ENCODE measurements at places on chromosomes 16 and 17.

- peak; percentile 67 for DNase-seq
Measured at GRCh38 chr17:54891176-54891821, 9.4 kb upstream of the TOM1L1 start.

DNA sequence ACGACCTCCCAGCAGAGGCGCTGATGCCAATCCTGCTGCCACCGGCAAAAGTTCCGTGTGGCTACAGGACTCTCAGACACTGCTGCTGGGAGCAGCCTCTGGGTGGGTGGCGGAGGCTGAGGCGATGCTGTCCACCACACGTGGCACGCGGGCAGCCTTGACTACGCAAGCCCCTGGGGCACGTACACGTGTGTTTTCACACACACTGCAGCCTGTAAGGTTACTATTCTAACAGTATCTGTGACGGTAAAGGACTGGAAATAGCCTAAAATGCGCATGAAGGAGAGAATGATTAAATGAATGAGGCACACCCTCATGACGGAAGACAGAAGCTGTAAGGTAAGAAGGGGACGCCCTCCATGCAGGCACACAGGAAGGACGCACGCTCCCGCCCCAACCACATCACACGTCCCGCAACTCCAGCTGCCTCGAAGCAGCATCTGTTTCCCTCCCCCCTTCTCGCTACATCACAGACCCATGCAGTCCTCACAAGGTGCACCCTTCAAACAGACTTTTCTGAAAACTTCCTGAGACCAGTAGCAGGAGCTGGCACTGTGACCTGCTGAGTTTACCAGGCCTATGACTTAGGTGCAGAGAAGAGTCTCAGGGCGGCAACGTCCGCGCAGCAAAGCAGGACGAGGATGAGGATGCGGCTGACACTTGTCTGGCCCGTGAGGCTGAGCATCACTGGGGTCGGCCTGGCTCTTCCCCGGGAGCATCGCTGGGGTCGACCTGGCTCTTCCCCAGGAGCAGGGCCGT is 28.7 kb upstream of the FASN start:
- no peak for DNase-seq

DNA sequence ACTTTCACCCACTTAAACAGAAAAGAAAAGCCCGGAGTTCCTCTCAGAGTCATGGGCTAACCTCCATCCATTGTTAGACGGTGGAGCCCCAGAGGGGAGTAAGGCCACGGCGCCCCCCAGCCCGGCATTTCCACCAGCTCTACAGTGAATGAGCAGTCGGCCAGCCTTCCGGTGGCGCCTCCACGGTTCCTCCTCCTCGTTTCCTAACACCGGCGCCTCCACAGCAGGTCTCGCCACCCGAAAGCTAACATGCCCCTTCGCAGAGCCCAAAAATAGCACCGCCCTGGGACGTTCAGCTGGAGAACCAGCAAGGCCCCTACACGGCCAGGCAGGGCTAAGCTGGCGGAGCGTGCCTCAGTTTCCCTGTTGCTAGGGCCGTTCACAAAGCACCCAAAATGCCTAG is 858 bp downstream of the MMD start:
- peak; percentile 59 for DNase-seq

- DNase-seq, result no peak
Measured at GRCh38 chr17:64095144-64095882, 34.6 kb downstream of the ERN1 start.

DNA sequence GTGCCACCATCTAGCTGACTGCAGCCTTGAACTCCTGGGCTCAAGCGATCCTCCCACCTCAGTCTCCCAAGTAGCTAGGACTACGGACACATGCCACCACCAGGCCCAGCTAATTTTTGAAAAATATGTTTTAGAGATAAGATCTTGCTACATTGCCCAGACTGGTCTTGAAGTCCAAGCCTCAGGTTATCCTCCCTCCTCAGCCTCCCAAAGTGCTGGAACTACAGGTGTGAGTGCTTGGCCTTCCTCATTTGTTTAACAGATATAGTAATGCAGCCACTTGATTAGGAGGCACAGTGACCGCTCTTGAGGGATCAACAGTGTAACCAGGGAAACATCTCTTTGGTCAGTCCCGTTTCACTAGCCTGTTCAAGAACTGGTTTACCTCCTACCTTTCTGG is 35.1 kb downstream of the HLF start:
- DNase-seq, result no peak

GRCh38 chr17:19979917-19980770 is 2.5 kb upstream of the AKAP10 start:
- DNase-seq, result no peak

DNA sequence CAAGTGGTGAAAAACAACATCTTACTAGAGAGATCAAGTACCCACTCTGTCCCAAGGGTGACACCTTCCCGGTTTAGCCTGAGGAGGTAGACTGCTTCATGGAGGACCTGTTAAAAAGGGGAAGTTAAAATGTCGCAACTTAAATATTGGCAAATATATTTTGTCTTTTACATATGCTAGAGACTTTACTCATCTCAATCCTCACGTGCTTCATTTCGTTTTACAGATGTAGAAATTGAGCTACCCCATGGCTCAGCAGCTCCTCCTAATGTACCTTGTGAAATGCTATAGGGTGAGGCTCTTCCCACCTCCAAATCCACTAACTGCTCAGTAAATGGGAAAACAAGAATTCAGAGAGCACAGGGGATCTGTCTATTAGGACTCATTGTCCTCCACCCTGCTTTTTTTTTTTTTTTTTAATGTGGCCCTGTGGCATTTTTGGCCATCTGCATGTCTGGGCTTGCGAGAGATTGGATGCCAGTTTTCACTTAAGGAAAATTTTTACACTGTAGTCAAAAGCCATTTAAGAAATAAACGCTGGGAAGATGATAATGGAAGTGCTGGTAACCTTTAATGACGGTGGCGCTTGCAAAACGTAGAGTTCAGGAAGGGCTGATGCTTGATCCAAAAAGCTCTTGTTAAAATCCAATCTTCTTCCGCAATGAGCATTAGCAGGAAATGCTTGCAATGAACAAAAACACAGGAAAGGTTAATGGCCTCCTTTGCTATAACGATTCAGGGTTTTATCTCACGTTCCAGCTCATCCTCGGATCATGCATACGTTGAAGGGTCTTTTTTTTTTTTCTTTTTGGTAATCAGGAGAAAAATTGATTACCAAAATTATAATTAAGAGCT is 39.8 kb downstream of the HSBP1 start:
- DNase-seq, result no peak

- no peak for DNase-seq
Measured at GRCh38 chr17:77572065-77572601, 386.4 kb upstream of the TNRC6C start.

DNA sequence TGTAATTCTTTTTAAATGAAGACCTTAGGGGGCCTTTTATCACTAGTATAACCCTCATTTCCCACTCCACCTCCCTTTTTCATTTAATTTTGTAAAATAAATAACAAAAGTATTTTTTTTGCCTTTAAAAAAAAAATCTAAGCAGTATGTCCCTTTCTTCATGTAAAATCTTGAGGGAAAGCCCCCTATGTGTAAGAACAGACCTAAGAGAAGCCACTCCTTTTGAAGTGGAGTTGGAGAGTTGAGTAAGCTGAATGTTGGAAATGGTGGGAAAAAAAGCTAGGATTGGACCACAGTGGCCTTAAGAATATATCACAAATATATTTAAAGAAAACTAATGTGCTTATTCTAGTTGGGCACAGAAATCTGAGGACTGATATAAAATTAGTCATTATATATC is 44.5 kb upstream of the INTS2 start:
- no peak for DNase-seq

- no peak for DNase-seq
Measured at GRCh38 chr17:2124391-2124790, 69.5 kb downstream of the HIC1 start.

DNA sequence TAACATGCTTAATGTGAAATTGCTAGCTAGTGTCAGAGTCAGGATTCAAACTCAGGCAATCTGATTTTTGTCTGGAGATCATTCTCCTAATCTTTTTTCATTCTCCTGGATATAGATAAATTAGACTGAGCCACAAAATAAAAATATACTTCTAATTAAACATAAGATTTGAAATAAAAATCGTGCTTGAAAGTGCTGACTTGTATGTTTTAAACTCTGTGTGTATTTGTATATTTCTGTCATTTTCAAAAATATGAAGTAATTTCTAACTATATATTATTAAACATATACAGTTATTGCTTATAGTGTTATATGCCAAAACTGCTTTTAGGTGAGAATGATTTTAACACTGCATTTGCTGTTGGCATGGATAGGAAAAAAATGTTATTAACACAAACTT is 239.4 kb downstream of the KCNJ2 start:
- no peak for DNase-seq

GRCh38 chr16:56343661-56344517 is 81.5 kb downstream of the AMFR start:
- no peak for DNase-seq

DNA sequence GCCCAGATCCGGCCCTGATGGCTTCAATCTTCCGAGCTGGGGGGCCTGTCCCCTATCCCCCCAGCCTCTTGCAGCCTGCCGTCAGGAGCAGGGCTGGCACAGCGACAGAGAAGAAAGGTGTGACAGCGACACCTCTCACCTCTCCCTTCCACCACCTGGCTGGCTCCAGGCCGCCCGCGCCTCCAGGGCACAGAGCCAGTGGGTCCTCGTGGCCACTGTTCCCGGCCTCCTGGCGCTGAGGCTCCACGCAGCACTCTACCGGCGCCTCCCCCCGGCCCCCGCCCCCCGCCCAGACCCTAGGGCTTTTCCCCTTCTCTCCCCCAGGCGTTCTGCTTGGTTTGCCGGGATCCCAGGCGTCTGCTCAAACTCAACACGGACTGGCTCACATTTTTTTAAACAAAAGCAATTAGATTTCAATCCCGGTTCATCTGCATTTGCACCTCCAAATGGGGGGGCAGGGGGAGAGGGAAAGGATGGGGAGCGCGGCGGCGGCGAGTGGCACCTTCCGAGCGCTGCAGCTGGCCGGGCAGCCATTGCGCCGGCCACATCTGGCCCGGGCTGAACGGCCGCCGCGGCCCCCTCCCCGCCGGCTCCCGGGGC is 12.8 kb upstream of the CBX8 start:
- no peak for DNase-seq

GRCh38 chr16:88809068-88809675 is 2.6 kb downstream of the APRT start:
- DNase-seq, result no peak

- no peak for DNase-seq
Measured at GRCh38 chr17:57682701-57683100, 62.4 kb downstream of the CCDC182 start.

DNA sequence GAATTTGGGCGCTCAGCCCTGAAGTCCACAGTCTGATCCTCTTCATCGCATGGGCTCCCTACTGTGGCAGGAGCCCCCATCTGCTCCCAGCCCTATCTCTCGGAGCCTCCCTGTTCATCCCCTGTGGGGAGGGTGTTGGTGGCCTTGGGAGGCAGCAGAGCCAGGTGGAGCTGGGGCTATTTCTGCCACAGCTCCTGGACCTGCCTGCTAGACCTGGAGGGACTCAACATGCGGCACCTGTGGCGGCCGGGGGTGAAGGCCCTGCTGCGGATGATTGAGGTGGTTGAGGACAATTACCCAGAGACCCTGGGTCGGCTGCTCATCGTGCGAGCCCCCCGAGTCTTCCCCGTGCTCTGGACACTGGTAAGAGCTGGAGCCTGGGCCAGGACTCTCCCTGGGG is 30.5 kb downstream of the NAGPA start:
- no peak for DNase-seq

DNA sequence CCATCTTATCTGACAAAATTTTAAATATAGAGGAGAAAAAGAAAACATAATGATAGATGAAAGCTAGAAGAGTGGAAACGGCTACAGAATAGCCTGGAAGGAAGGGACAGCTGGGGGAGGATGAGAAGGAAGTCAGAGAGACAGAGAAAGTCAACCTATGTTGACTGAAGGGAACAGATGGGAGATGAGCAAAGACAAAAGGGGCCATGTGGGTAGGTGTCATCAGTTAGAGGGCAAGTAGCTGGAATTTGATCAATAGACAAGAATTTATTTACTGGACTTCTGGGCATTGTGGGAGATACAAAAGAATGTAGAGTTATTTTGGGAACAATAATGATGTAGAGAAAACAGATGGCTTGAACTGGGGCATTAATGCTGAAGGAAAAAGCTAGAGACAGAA is 194.4 kb downstream of the ANKFN1 start:
- DNase-seq, result no peak

- DNase-seq, result no peak
Measured at GRCh38 chr17:20242271-20242670, 225.1 kb downstream of the LGALS9B start.

GRCh38 chr17:74704544-74704943 is 8.2 kb downstream of the CD300LF start:
- no peak for DNase-seq

DNA sequence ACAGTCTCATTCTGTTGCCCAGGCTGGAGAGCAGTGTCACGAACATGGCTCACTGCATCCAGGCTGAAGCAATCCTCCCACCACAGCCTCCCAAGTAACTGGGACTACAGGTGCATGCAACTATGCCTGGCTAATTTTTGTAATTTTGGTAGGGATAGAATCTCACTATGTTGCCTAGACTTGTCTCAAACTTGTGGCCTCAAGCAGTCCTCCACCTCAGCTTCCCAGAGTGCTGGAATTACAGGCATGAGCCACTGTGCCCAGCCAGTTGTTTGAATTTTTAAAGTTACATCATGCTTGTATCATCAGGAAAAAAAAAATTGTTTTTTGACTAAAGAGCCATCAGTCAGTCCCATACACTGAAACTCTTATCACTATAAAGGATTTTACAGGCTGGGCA is 17.1 kb upstream of the VPS4A start:
- DNase-seq, result no peak

- DNase-seq, result no peak
Measured at GRCh38 chr16:287298-287811, 4.4 kb downstream of the PDIA2 start.

GRCh38 chr17:7147772-7148171 is 31.4 kb downstream of the ASGR1 start:
- no peak for DNase-seq

DNA sequence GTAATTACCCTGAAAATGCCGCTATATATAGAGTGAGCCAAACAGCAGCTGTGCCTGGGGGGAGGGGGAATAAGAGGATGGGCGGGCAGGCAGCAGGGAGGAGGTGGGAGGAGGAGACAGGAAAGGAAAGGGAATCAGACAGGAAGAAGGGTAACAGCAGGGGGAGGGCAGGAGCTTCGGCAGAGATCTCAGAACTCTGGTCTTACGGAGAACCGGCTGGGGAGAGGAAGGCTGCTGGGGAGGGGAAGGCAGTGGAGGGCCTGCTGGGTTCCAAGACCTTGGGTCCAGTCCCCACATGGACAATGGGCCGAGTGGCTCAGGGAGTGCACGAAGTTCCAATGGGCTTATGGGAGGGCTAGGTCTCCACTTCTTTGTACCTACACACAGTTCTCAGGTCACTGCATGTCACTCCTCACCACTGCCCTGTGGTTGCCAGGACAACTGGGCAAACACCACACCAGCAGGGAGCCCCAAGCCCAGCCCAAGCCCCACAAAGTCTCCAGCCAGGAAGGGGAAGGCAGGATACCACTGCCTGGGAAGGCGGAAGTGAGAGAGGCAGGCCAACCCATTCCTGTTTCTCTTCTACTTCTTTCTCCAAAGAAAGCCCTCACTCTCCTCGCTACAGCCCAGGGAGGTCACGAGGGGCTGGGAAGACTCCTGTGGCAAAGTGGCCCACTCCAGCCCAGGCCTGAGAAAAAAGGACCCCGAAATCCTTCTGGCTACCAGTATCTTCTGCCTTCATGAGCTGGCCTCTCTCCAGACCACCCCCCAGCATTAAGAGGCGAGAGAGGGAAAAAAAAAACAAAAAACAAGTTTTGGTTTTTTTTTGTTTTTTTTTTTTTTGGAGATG is 25.3 kb downstream of the G6PC3 start:
- DNase-seq, result peak; percentile 89

- peak; percentile 59 for DNase-seq
Measured at GRCh38 chr16:73172973-73173709, 125.2 kb upstream of the ZFHX3 start.

GRCh38 chr17:10775058-10775457 is 28.8 kb downstream of the TMEM238L start:
- DNase-seq, result no peak

Data from right forelimb (tissue), 1 donor.